ENCODE measurements at places on chromosomes 5 and 9.
A peak's percentile ranks its signal among the peaks of the same experiment; 100 is the strongest.

- no peak for DNase-seq
These were observed 34.2 kb upstream of the IL7R start for GRCh38 chr5:35822511-35822910.

- DNase-seq, result peak; percentile 44
These were observed 62.7 kb downstream of the ST8SIA4 start for GRCh38 chr5:100840370-100840769.

DNA sequence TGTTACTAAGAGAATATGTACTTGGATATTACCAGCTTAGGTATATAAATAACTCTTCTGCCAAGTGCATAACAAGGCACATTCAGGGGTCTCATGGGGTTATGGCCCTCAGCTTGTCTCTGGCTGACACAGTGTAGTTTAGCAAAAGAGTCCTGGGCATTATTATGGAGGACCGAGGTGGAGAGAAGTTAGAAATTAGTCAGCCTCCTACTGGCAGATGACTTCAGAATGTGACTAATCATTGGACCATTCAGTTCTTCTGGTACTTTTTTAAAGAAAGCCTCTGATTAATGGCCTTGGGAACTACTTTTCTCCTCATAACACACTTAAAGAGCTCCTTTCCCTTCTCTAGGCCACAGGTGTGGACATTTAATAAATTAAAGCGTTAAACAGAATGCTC lies 178.9 kb downstream of the SH3GL2 start:
- no peak for DNase-seq

DNA sequence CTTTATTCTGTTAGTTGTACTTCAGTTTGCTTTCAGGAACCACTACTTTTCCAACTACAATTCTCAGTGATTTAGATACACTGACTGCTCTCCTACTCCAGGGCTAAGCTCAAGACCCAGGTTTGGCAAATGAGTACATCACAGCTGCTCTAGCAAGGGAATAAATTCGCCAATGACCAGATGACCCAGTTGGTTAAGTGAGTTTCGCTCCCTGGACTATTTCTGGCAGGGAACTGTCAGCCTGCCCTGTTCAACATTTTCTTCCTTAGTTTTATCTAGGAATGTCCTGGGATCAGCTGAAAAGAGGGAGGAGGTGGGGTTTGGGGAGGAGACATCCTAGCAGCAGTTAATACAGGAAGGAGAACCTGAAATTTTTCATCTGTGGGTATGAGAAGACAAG lies 6.4 kb upstream of the STARD4 start:
- no peak for DNase-seq

GRCh38 chr9:16744394-16744793 lies 126.1 kb downstream of the BNC2 start:
- DNase-seq, result no peak

- DNase-seq, result no peak
These were observed 12.4 kb downstream of the IL12B start for GRCh38 chr5:159317849-159318248.

GRCh38 chr5:81850501-81851357 lies 99.8 kb upstream of the SSBP2 start:
- DNase-seq, result no peak

- no peak for DNase-seq
These were observed 8.0 kb downstream of the NDUFS4 start for GRCh38 chr5:53568401-53568800.

DNA sequence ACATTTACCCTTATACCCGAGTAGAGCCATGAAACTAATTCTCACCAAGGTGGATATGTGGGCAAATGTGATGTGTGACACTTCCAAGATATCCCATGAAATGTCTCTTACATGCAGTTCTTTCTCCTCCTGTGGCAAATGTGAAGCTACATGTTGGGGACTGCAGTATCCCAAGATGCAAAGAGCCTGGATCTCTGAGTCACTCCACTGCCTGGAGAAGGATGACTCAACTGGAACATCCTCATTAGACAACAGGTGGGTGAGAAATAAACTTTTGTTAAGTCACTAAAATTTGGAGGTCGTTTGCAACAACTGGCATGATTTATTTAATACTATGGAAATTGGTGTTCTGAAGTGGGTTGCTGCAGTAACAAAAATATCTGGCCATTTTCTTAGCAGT lies 36.5 kb upstream of the TENT4A start:
- no peak for DNase-seq

DNA sequence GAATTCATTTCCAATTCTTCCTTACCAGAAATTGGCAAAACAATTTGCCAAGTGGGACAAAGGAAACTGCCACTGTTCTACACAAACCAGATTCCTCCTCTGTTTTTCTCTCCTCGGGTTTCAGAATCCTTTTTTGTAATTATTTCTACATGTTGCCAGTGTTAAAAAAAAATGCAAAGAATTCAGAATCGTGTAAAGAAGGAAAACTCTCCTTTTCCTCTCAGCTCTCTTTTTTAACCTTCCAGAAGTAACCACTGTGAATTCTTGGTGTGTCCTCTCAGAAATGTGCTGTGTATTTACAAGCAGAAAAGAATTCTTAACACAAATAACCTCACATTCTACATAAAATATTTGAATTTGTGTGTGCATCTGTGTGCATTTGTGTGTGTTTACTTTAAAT lies 224.6 kb downstream of the DRD1 start:
- no peak for DNase-seq

DNA sequence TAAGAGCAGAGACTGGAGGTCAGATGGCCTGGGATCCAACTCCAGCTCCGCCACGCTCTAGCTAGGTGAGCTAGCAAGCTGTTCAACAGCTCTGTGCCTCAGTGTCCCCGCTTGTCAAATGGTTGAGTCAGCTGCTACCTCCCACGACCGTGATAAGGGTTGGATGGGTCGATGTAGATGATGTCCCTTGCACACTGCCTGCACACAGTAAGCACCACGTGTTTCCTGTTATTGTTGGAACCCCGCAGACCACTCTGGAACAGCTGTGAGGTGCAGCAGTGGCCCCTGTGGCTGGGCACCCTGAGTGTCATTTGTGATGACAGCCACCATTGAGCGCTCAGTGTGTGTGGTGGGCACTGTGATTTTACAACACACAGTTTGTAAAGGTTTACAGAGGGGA lies 54.0 kb upstream of the CTSL start:
- no peak for DNase-seq

DNA sequence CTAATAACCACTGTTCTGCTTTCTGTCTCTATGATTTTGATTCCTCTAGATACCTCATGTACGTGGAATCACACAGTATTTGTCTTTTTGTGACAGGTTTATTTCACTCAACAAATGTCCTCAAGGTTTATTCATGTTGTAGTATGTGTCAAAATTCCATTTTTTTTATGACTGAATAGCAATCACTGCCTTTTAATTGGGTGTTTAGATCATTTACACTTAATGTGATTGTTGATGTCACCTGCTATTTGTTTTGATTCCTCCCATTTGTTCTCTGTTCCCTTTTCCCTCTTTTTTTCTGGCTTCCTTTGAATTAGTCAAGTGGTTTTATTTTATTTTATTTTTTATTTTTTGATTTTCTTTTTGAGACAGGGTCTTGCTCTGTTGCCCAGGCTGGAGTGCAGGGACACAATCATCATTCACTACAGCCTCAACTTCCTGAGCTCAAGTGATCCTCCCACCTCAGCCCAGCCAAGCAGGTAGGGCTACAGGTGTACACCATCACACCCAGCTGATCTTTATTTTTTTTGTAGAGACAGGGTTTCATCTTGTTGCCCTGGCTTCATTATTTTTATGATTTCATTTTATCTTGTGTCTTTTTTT lies 41.6 kb downstream of the LHX3 start:
- no peak for DNase-seq

DNA sequence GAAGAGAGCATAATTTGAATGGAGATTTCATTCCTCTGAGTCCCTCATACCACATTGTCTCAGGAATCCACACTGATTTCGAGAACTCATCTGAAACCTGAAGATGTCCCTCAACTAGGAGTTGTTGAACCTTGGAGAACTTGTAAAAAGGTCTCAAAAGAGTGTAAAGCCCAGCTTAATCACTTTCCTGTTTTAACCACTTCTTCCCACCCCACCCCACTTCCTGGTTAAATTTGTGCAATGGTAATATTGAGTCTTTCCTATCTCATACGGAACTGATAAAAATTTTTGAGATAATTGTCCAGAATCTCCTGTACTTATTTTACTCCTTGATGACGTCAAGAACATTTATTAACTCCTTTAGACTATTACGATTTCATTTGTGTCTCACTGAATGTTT lies 240.7 kb downstream of the ARRDC3 start:
- no peak for DNase-seq

Data from hematopoietic multipotent progenitor cell (in vitro differentiated cells).